ENCODE measurements at places on chromosomes 16 and 17. TPM values are rescaled to one million over a fixed set of nuclear protein-coding genes. Genes with fewer than 3 reads are reported as not detected.

DNA sequence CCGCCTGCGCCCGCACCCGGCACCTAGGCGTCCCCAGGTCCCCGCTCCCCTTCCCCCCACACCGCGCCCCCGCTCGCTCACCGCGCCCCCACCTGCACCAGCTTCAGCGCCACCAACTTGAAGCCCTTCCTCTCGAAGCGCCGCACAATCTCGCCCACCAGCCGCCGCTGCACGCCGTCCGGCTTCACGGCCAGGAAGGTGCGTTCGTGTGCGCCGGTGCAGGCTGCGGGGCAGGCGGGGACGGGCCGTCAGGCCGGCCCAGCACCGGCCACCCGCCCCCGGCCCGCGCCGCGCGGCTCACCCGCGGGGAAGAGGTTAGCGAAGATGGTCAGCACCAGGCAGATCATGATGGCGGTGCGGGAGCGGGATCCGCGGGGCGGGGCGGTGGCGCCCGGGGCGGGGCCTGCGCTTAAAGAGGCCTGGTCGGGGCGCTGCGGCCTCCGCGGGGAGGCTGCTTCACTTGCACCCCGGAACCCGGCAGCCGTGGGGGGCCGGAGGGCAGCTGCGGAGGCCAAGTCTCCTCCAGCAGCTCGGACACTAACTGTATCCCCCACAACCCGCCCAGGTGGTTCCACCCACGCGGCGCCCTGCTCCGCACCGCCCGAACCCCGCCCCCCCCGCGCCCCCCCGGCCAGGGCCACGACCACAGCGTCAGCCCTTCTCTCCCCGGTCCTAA lies at the start of gene NME3:
Gene NME3, minus strand, starts transcription at position 356 of the 676 bp plus-strand sequence. Its CDS starts 9 bp downstream, at position 347.
- peak; percentile 85 for DNase-seq

DNA sequence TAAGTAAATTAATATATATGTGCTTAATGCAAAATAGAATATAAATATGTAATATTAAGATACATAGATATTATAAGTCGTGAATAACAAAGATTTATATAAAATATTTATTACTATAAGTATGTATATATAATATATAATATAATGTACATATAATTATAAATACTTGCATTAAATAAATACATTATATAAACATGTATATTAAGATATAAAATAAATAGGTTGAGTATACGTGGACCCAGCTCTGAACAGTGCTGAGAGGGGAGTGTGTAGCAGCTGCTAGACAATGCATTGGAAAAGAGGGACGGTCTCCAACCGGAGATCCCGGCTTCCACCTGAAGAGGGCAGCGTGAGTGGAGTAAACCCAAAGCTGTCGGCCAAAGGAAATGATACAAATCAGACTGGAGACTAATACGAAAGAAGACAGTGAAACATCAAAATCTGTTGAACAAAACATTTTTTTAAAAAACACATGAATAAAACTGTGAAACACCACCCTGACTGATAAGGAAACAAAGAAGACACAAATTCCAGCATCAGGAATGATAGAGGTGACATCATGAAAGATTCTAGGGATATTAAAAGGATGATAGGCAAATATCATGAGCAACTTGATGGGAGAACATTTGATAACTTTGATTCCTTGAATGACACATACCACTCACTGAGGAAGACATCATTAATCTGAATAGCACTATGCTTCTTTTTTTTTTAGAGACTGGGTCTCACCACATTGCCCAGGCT lies 125.4 kb upstream of the CHMP6 start:
- DNase-seq = peak; percentile 87

- DNase-seq = no peak
Measured at GRCh38 chr17:11031787-11032186, 193.9 kb upstream of the PIRT start.

DNA sequence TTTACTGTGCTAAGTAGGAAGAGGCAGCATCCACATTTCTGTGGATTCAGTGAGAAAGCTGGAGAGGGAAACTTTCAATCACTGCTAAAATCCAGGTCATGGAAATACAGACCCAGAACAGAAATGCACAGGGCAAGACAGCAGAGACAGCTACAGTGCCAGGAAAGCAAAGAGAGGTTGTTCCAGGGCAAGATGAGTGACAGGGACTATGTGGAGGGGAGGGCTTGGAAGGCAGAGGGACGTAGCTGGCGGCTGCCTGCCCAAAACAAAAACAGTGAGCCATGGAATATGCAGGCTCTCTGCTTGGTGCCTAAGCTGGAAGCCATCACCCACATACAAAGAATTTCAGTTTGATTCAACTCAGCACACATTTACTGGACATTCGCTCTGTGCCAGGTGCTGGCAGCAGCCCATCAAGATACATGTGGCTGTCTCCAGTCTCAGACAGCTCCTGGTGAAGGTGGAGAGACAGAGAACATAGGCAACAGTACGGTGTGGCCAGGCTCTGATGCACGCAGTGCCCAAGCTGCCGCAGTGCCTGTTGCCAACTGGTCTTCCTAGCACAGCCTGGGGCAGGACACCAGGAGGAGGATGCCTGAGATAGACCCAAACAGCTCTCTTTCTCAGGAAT lies 88.7 kb downstream of the AIPL1 start:
- DNase-seq = no peak

GRCh38 chr17:56457501-56457900 lies 136.0 kb upstream of the NOG start:
- no peak for DNase-seq

DNA sequence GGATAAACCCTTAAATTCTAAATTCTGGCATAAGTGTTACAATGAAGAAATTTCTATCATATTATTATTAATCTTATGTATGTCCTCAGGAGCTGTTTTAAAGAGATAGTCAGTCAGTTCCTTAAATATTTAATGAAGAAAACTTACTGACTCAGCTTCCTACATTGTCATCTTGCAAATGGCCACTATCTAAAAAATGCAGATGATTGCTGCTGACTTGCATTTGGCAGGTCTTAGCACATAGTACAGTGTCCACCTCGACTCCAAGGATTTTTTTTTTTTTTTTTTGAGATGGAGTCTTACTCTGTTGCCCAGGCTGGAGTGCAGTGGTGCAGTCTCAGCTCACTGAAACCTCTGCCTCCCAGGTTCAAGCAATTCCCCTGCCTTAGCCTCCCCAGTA lies 55.1 kb upstream of the CORO6 start:
- no peak for DNase-seq

DNA sequence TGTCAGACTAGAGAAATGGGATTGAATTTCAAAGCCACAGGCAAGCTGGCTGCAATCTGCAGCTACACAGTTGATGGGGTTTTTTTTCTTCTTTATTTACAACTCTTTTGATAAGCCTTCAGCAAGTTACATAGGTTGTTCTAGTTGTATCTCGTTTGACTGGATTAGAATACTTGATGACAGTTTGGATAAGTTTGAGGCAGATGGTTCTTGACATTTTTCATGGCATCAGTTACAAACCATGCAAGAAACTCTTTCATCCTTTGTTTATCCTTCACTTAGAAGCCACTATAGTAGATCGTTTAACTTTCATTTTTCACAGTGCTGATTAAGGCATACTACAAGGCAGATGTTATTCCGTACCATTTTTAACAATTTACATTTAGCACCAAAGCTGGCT lies 238.9 kb downstream of the TOX3 start:
- DNase-seq = no peak

DNA sequence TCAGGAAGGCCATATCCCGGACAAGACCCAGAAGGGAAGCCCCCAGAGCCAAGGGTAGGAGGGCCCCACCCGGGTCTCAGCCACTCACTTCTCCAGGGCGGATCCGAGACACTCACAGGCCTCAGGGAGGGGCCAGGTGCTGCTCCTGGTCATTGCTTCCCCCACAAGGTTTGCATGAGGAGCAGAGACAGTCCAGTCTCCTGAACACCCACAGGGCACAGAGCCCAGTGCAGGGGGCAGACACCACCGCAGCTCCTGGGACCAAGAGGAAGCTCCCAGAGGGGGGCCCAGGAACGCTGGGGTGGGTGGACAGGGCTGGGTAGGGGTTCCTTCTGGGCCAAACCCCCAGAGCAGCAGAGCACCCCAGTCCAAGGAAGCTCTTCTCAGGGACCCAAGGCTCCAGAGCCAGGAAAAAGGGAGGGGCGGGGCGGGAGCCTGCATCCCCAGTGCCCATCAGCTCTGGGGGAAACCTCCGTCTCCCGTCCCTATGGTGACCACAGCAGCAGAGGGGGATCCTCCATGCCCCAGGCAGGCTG lies 709 bp upstream of the MRPL28 start:
- DNase-seq = no peak

DNA sequence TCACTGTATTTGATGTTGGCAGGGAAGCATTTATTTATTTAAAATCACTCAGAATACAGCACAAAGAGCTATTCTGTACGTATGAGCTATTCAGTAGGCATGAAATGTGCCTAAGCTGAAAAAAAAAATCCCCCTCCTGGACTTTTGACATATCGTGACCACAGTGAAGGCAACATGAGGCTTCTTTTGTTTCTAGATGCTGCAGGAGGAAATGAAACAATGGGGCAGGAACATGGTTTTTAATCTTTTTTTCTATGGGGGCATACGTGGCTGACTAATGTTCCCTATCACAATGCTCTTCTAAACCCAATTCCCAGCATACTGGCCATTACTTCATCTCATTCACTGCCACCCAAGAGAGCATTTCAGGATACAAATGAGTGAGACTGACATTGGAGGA lies 191.0 kb upstream of the PMFBP1 start:
- DNase-seq = no peak

GRCh38 chr17:8150194-8151119 lies 1.7 kb downstream of the PER1 start:
- no peak for DNase-seq

The KRTAP2-3 gene
- total RNA-seq = not detected

The PTX4 gene
- not detected for total RNA-seq

Measured in activated CD8-positive, alpha-beta T cell treated with anti-CD3 and anti-CD28 coated beads for 36 hours (primary cell).